ENCODE measurements at places on chromosomes 4 and X. TPM values are rescaled to one million over a fixed set of nuclear protein-coding genes. Genes with fewer than 3 reads are reported as not detected.

Gene AREG
- 0.18 TPM for total RNA-seq

Gene TEX13C
- not detected for total RNA-seq

Gene TMEM144
- 2.2 TPM for total RNA-seq

Gene TEX11
- not detected for total RNA-seq

DNA sequence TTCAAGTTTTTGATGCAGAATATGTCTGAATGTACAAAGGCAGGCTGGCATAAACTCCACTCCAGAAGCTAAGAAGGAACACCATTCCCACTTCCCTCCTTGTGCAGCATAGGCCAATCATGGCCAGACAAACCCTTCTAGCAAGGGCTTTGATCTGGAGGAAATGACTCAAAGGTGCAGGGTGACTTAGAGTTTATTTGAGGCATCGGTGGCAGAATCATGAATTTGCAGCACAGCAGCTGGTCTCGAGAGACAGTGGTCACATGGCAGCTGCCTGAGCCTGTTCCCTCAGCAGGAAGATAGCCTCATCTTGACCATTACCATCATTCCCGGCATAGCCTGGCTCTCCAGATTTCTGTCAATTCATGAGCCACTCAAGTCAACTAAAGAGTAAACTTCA is 154.5 kb downstream of the ATP10D start:
- peaks cover 2% of the 10 kb centered on the region for H3K4me1 ChIP-seq
- H3K36me3 ChIP-seq, result no peaks in the 10 kb centered on the region
- peak; percentile 65 for DNase-seq
- H3K27me3 ChIP-seq, result no peaks in the 10 kb centered on the region

DNA sequence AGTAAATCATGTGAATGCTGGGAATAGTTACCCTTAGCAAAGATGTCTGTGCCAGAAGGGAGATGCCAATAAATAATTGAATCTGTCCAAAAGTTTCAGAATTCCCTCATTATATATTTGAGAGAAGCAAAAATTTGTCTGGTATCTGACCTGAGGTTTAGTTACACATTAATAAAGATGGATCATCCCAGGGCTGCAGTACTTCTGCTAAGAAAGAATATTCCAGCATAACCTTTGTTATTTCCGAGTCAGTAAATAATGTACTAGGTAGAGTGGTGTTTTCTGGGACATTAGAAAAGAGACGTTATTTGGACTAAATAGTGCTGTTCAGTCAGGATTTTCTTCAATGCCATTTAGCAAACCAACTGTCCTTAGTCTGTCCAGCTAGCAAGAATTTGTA is 26.4 kb downstream of the ADD1 start:
- H3K27me3 ChIP-seq, result no peaks in the 10 kb centered on the region
- DNase-seq, result no peak
- no peak overlapping the region for H3K27ac ChIP-seq
- peaks cover 27% of the 10 kb centered on the region for H3K4me1 ChIP-seq

DNA sequence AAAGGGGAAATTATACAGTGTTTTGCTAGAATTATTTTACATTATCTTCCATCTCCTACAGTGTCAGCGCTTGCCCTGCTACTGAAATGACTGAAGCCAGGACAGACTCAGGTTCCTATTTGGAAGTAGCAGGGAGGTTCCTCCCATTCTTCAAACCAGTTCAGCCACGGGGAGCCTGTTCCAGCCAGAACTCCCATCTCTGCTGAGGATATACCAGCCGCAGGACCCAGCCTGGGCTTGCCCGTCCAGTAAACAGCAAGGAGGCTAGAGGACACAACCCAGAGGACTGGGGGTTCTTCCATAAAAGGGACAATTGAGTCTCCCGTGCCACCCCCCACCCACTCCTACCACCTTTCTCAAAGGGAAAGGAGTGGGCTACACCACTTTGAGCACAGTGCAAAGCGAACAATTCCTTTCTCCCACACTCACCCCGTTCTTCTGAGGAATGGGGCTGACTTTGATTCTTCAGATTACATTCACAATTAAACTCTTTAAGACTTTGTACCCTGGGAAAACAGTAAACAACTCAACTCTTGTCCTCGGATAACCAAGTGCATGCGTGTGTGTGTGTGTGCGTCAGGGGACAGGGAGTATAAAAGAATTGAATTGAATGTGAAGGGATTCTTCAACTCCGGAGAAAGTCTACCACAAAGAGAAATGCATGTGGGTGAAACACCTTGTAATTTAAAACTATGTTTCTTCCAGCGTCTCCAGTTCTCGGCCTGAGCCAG is 31.0 kb upstream of the PPARGC1A start:
- no peaks in the 10 kb centered on the region for H3K36me3 ChIP-seq
- no peak overlapping the region for H3K27ac ChIP-seq
- no peak for DNase-seq
- H3K27me3 ChIP-seq, result no peaks in the 10 kb centered on the region
- no peak overlapping the region for H3K4me3 ChIP-seq

DNA sequence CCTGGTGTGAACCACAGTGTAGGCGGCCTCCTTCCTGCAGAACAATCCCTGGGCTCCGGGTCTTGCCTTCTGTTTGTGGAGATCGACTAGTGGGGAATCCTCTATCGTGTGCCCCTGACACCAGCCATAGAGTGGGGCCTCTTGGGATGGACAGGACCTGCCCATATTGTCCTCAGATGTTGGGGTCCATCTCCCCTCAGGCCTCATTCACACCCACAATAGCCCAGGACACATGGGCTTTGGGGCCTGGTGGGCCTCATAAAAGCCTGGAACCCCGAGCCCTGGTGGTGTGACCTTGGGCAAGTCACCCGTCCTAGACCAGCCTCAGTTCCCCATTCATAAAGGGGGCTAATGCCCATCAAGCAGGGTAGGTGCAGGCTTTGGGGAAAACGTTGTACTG is 13.2 kb upstream of the GAGE10 start:
- no peak for DNase-seq
- no peak overlapping the region for H3K27ac ChIP-seq
- no peaks in the 10 kb centered on the region for H3K36me3 ChIP-seq
- H3K4me3 ChIP-seq, result no peak overlapping the region
- H3K4me1 ChIP-seq, result no peaks in the 10 kb centered on the region

DNA sequence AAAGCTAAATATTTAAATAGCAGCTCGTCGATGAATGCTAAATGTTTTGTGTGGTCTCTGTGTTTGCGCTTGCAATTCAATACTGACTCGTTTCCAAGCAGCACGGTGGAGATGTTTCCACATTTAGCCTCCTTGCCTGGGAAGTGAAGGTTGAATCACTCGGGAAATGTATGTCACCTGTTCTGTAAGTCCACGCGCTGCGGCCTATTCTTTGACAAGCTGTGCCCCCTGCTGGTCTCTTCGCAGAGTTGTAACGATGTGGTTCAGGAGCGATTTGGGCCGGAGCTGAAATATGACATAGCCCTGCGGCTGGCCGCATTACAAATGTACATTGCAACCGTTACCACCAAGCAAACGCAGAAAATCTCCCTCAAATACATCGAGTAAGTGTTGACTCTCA is 89.6 kb upstream of the PRPS2 start:
- H3K4me3 ChIP-seq, result no peak overlapping the region
- H3K4me1 ChIP-seq, result no peaks in the 10 kb centered on the region
- H3K27ac ChIP-seq, result no peak overlapping the region
- DNase-seq, result peak; percentile 68
- H3K27me3 ChIP-seq, result no peaks in the 10 kb centered on the region

DNA sequence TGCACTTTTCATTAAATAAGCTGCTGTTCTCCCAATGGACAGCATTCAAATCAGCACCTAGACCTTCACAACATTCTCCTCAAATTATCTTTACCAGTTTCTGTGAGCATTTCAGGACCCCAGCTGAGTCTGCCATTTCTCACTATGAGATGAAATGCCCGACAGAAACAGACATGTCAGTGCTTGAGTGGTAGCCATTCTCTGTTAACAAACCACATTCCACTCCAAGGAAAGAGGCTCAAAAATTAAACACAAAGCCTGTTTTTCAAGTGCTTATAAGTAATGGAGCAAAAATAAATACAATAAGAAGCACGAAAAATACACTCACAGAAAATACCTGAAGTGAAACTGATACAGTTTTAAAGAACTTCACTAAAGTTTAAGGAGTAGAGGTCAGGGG is 320.2 kb upstream of the PRPS2 start:
- no peak for DNase-seq
- no peaks in the 10 kb centered on the region for H3K4me1 ChIP-seq
- H3K27ac ChIP-seq, result no peak overlapping the region
- no peaks in the 10 kb centered on the region for H3K36me3 ChIP-seq

DNA sequence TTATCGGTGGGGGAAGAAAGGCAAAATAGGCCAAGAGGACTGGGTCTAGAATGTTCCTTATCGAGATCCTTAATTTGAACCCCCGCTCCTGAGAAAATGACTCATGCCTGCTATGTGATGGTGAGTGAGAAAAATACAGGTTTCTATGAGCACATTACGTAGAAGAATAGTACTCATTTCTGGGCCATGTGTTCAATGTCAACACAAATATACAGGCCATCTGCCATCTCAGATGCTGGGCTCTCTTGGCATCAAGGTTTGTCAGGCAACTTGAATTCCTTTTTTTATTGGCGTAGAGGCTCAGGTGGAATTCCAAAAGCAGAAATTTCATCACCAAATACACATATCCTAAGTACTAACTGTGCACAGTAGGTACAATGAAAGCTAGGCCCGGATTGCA is 81.4 kb upstream of the TRIM2 start:
- H3K4me3 ChIP-seq, result no peak overlapping the region
- H3K36me3 ChIP-seq, result no peaks in the 10 kb centered on the region
- H3K27me3 ChIP-seq, result peaks cover 1% of the 10 kb centered on the region
- H3K4me1 ChIP-seq, result no peaks in the 10 kb centered on the region
- H3K27ac ChIP-seq, result no peak overlapping the region

Data from IMR-90 (cell line).